HT1080 (cell line): ENCODE measurements at places on chromosomes 4 and X. TPM values are rescaled to one million over a fixed set of nuclear protein-coding genes. Genes with fewer than 3 reads are reported as not detected.

- peak; percentile 82 for DNase-seq
Observed at GRCh38 chr4:15149839-15150592, 147.7 kb downstream of the CPEB2 start.

GRCh38 chr4:120238277-120238973, 171.8 kb upstream of the MAD2L1 start:
- DNase-seq, result no peak

DNA sequence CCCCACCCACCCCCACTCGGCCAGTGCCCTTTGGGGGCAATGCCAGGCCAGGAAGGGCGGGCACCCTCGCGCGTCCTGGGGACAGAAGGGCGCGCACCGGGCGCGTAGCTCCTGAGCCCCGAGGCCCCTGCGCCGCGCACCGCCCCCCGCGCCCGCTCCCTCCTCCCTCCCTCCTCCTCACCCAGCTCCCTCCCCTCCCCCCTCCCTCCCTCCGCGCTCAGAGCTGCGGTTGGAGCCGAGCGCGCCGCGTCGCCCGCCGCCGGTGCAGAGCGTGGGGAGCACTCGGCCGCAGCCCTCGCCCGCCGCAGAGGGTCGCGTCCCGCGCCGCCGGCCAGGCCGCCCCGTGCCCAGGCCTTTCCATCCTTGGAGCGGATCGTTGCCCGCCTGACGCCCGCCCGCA, at the start of gene ATP2B3:
Gene ATP2B3, plus strand, starts transcription at position 220 of the 400 bp plus-strand sequence. CDS start 18,606 bp downstream, outside the sequence.
- DNase-seq, result no peak

DNA sequence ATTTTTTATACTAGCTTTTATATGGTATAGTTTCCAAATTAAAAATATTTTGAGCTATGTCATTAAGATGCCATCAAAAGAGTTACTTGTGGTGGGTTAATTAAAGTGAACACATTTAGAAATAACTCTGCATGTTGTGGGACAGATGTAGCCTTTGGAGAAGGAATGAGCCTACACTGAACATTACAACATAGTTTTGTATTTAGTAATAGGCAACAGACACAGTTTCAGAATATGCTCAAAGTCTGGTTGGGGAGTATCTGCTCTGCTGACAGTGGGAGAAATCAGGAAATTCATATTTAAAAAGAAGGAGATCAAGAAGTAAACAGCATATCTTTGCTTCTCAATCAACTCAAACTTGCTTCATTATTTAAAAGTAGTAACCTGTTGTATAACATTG, 23.7 kb downstream of the EMCN start:
- DNase-seq, result no peak

The ZNF630 gene
- total RNA-seq, result not detected in 2 replicates
